Substantia nigra (tissue), 51 donors: ENCODE measurements at places on chromosomes 11 and 22.

- no peak for DNase-seq
Observed at GRCh38 chr11:17640493-17641164, 78.7 kb upstream of the MYOD1 start.

DNA sequence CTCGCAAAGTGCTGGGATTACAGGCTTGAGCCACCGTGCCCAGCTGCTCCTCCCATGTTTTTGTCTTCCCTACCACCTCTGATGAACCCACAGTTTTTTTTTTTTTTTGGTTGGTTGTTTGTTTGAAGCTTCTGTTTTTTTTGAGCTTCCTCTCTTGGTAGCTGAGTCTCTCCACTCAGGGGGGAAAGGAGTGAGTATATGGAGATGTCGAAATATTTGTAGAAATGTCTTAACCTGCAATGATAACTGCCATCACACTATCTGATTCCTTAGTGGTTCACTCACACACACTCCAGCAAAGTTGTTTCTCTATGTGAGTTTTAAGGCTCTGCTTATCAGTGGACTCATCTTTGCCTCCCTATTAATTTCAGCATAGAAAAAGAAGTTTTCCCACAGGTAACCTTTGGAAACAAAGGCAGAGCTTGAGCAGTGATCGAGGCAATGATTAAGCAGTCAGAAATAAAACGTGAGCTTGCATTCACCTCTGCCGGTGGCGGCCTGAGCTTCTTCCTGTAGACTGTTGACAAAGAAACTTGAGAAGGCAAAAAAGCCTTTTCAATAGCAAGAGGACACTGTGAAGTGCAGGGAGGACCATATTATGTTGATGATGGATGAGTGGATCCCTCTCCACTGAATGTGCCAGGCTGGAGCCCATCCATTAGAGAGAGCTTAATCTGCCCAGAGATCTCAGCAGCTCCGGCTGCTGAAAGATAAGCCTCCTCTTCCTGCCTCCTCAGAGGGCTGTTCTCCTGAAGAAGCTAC, 29.0 kb upstream of the RASSF10 start:
- DNase-seq = no peak

DNA sequence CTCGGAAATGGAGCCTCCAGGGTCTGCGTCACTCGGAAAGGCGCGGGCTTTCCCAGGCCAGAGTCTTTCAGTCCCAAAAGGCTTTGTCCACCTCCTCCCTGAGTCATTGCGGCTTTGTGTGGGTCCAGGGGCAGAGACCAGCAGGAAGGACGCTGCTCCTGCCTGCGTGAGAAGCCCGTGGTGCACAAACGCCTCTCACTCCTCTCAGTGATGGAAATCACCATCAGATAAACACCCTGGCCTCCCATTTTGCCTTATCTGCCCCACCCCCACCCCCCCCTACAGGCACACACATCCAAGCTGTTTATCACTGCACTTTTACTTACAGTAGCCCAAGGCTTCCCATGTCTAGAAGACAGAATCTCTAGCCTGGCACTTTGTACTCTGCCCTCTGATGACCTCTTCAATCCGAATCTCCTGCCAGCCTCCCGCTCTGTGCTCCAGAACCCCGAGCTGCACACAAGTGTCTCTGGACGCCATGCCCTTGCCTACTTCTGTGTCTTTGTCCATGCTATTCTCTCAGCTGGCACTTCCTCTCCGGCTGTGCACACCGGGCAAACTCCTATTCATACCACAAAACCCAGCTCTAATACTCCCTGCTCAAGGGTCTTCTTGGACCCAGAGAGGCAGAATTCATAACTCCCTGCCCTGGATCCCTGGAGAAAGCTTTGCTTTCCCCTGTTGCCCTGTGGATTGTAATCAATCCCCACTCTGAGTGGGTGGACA, 954.6 kb downstream of the TBC1D22A start:
- DNase-seq = no peak

- peak; percentile 35 for DNase-seq
Observed at GRCh38 chr11:68012843-68013610, 2.9 kb downstream of the ALDH3B1 start.

- no peak for DNase-seq
Observed at GRCh38 chr11:111500481-111500880, 11.7 kb downstream of the BTG4 start.

- DNase-seq = no peak
Observed at GRCh38 chr22:44881624-44882023, 128.2 kb downstream of the PHF21B start.

- DNase-seq = no peak
Observed at GRCh38 chr11:32256466-32256865, 165.6 kb downstream of the RCN1 start.

GRCh38 chr11:86524620-86525352, 147.6 kb downstream of the ME3 start:
- no peak for DNase-seq

GRCh38 chr11:106983261-106983660, 35.0 kb downstream of the GUCY1A2 start:
- DNase-seq = no peak

DNA sequence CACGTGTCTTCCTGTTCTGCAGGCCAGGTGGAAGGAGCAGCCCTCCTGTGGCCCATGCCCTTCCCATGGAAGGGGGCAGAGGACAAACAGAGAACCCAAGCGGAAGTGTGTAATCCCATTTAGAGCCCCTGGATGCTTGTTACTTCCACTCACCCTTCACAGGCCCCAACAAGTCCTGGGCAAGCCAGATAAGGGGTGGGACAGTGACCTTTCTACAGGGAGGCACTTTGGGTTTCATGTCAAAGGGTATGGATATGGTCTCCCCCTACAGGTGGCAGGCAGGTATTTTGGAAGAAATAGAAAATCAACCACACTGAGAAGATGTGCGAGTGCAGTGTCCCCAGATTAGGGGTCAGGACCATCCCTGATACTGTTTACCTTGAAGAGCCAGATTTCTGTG, 11.4 kb downstream of the MPEG1 start:
- no peak for DNase-seq

DNA sequence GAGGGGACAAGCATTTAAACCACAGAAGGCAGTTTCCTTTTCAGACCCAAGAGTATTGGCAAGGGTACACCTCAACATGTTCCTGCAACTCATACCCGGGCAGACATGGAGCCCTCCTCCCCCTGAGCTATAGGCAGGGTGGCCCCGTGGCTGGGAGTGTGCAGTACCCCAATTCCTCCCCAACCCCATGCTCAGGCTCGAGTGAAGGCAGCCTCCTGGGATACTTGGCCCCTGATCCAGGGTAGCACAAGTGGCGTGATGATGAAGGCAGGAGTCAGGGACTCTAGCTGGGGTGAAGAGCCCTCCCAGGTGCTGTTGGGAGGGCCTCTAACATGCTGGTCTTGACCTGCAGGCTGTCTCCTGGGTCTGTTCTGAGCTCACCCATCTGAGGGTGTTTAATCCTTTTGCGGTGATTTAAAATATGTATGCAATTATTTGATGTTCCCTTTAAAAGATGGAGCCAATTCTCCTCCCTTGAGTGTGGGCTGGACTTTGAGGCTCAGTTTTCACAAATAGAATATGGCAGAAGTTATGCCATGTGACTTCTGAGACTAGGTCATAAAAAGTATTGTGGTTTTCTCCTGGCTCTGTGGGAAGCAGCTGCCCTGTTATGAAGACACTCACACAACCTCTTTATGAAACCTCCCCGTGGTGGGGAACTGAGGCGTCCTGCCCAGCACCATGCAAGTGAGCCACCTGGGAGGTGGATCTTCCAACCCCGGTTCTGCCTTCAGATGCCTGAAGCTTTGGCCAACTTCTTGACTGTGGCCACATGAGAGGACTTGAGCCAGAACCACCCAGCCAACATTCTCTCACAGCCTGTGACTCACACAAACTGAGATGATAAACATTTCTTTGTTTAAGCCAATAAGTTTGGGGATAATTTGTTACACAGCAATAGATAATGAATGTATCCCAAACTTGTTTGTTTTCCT, 54.7 kb upstream of the NECTIN1 start:
- no peak for DNase-seq

- DNase-seq = no peak
Observed at GRCh38 chr22:46292173-46292572, 4.5 kb upstream of the GTSE1 start.

DNA sequence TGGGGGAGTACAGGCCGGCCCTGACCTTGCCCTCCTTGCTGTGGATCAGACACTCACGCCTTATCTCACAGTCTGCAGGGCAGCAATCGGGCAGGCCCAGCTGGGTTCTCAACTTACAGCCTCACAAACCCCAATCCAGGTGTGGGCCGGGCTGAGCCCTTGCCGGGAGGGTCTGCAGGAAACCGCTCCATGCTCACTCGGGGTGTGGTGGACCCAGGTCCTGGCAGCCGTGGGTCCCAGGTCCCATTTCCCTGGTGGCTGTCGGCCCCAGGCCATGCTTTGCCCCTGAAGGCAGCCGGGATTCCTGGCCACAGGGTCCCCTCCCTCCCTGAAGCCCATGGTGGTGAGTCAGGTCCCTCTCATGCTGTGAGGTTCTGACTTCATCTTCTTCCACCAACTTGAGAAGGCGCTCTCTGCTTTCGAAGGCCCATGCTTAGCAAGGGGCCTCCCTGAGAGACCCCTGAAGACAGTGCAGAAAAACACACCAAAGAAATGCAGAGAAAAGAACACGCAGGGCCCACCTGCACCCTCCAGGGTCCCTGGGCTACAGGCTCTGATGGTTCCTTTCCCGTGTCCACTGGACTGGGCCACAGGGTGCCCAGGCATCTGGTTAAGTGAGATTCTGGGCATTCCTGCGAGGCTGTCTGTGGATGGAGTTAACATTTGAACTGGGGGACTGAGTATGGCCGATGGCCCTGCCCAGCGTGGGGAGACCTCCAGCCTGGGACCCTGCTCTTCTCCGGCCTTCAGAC, 588.2 kb downstream of the BRD1 start:
- DNase-seq = no peak

- DNase-seq = peak; percentile 91
Observed at GRCh38 chr22:24588381-24588756, 4.5 kb downstream of the LRRC75B start.

DNA sequence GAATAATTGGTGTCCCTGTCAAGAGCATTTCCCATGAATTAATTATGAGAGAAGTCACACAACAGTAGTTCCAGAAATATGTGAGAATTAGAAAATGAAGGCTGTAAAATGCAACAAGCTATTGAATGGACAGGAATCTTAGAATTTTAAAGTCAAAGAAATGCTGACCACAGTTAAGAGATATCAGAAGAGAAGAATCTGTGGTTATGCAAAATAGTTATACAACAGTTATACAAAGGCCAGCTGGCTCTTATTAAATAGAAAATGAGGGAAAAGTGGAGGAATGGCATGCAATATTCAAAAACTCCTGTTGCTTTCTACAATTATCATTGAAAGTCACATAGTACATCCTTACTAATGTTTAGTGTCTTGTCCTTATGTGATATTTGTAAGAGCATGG, 27.4 kb downstream of the CASP12 start:
- DNase-seq = no peak
